Fibroblast of skin of scalp (primary cell): ENCODE measurements at places on chromosomes 4 and X.

DNA sequence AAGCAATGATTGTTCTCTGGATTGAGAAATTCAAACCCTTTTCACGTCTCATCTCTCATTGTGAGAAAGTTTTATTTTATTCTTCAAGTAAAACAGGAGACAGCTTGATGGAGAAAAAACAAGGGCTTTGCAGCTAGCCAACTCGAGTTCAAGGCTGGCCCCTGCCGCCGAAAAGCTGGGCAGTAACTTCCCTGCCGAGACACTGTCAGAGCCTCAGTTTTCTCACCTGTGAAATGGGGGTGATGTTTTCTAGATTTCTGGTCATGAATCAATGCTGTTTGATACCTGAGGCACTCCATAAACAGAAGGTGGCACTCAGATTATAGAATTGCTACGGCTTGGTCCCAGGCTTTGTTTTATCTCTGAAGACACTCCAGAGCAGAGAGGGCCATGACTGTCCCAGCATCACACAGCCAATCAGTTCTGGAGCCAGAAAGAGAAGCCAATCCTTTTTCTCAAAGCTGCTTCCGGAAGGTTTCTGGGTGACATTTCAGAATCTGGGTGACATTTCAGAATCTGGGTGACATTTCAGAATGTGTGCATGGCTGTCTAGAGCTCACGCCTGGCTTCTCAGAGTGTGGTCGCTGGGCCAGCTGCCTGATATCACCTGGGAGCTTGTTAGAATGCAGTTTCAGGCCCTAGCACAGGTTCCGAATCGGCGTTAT is 33.2 kb downstream of the HMX1 start:
- DNase-seq: no peak

DNA sequence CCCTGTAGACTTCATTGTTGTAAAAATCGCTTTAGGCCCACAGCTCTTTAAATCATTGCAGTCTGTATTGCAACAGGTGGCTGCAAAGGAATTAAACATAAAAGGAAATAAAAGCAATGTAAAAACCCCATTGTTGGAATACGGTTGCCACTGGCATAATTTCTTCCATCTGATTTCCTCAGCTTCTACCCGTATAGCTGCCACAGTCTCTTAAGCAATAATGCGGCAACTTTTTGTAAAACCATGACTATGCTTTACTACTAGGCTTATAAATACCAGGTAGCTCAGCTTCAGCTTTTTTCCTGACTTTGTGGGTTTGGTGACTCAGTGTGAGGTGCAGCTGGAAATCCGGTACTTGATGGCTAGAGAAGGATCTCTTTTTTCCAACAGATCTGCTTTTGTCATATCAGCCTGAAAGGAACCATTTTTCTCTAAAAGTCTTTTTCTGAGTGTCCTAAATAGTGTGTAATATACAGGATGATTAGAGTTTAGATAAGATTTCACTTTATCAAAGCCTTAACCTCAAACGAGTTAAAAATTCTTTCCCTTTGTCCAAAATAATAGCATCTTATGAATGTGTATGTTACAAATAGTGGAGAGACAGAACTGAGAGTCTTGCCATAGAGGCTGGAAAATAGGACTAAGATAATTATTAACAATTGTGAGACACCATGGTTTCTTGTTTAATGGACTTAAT is 268.0 kb downstream of the ADGRL3 start:
- DNase-seq: no peak

- peak; percentile 42 for DNase-seq
Measured at GRCh38 chr4:37690976-37691375, 4.8 kb upstream of the RELL1 start.

- no peak for DNase-seq
Measured at GRCh38 chr4:114582621-114583020, 16.0 kb upstream of the UGT8 start.
